ENCODE measurements at places on chromosomes 6 and 20. TPM values are rescaled to one million over a fixed set of nuclear protein-coding genes. Genes with fewer than 3 reads are reported as not detected.

DNA sequence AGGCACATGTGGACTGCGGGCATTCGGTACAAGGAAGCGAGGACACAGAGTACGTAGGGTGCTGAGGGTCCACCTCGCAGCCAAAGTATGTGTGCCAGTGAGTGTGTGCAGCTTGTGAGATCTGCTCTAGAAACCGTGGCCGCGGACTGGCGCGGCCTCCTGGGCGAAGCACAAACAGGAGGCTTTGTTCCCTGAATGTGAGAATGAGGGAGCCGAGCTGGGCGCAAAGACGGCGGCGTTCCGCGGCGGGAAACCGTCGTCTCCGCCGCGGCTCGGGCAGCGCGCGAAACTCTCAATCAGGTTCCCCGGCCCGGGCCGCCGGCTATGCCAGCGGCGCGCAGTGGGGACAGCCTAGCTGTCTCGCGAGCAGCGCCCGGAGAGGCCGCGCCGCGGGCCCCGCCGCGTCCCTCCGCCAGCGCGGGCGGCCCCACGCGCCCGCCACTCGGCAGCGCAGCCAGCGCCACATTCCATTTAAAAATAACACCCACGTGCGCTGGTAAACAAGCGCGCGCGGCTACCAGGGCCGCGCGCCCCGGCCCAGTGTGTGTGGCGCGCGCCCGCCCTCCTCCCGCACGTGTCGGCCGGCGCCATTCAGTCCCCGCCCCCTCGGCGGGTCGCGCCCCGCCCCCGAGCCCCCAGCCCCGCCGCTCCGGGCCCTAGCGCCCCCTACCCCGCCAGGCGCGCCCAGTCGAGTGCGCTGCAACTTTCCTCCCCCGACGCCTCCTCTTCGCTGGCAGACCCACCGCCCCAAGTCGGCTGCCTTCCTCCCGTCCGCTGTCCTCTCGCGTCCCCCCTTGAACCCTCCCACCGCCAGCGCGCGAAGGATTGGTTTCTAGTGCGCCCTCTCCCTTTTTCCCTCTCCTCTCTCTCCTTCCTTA, 3.0 kb upstream of the FOXO3 start:
- peaks cover 20% of the 10 kb centered on the region for H3K4me1 ChIP-seq
- peak overlapping the region; percentile 98 for H3K27ac ChIP-seq

- peak within 1 kb of the TSS; percentile 43 for H3K4me3 ChIP-seq
- peaks cover 50% of the 10 kb centered on the region for H3K27me3 ChIP-seq
- peak; percentile 84 for DNase-seq
- no peaks in the 10 kb centered on the region for H3K36me3 ChIP-seq
- no peak within 1 kb of the TSS for H3K27ac ChIP-seq
Measured at GRCh38 chr20:3071610-3072529, at the start of gene OXT. Gene OXT, plus strand, starts transcription at chr20:3071620. Its CDS starts 36 bp downstream, at chr20:3071656.

GRCh38 chr6:143539734-143540133, 28.2 kb upstream of the FUCA2 start:
- no peak for DNase-seq
- no peak overlapping the region for H3K4me3 ChIP-seq
- no peaks in the 10 kb centered on the region for H3K27me3 ChIP-seq
- H3K36me3 ChIP-seq: no peaks in the 10 kb centered on the region
- H3K4me1 ChIP-seq: peaks cover 14% of the 10 kb centered on the region

GRCh38 chr6:157668713-157669112, 154.3 kb upstream of the SNX9 start:
- H3K4me1 ChIP-seq: peaks cover 18% of the 10 kb centered on the region
- no peak overlapping the region for H3K4me3 ChIP-seq
- H3K27ac ChIP-seq: no peak overlapping the region
- peak; percentile 69 for DNase-seq
- no peaks in the 10 kb centered on the region for H3K27me3 ChIP-seq

DNA sequence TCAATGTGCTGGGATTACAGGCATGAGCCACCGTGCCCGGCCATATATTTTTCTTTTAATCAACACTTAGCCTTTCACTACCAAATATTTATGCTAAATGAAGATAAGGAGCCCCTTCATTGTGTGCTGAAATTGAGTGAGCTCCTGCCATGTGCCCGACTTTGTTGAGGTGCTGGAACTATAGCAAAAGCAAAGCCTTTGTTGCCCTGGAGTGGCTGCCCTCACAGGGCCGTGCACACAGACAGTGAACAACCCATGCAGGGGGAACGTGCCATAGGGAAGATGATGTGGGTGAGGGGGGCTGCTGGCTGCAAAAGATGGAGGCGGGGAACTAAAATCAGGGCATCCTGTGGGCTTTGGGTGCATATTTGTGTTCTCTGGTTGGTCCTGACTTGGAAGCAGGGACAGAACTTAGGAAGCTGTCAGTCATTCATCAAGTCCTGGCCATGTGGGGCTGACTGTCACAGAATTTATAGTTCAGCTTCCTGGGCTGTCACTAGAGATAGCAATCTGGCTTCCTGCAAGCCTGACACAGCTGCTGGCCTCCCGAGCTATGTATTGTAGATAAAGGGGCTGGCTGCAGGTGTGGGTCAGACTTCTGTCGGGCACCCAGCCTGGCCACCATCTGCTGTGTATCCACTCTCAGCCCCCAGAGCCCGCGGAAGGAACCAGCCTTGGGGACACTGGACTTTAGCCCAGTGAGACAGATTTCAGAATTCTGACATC, 56.8 kb upstream of the MPC1 start:
- H3K27me3 ChIP-seq: no peaks in the 10 kb centered on the region
- no peak for DNase-seq
- no peaks in the 10 kb centered on the region for H3K36me3 ChIP-seq

HAO1 gene
- polyA plus RNA-seq: not detected

DNA sequence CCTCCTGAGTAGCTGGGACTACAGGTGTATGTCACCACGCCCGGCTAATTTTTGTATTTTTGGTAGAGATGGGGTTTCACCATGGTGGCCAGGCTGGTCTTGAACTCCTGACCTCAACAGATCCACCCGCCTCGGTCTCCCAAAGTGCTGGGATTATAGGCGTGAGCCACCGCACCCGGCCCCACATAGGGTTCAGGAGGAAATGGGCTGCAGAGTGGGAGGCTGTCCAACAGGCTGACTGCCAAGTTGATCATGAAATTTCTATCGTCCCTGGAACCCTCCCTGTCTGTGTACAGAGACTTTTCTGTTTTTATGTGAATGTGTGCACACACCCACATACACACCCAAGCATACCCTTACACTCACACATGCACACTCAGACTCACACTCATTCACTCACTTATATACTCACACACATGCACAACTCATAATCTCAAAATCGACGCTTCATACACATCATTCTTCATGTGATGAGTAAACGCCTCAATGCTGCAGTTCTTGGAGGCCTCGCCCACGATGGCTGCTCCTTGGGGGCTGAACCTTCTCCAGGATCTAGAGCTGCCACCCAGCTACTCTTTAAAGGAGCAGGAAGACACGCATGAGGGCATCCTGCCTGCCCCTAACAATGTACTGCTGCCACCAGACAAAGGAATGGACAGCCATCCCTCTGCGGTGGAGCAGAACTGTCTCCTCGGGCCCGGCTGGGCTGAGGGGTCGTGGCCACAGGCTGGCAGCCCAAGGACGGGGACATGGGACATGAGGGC, 35.6 kb downstream of the SUN5 start:
- DNase-seq: no peak
- H3K4me3 ChIP-seq: no peak overlapping the region
- H3K27ac ChIP-seq: no peak overlapping the region

BCAS1 gene
- polyA plus RNA-seq: 0.82 TPM

DNA sequence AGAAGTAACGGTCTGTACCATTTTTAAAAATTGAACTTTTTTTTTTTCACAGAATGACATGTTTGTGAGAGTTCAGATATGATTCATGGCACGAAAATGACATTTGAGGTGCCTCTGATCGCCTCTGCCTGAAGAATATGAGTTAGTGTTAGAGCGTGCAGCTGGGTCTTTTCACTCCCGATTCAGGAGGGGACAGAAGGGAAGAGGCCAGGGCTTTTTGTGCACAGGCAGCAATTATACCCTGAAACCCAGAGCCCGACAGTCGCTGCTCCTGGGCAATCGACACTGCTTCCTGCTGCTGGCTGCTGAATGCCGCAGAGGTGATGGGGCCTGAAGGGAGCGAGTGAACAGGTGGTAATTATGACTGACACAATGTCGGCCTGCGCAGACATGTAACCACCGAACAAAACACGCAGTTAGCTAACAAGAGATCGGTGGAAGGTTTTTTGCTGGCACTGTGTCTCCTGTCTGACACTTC, 652.0 kb upstream of the NOX3 start:
- no peak for DNase-seq
- H3K4me1 ChIP-seq: no peaks in the 10 kb centered on the region
- no peak overlapping the region for H3K27ac ChIP-seq
- H3K4me3 ChIP-seq: no peak overlapping the region
- H3K36me3 ChIP-seq: no peaks in the 10 kb centered on the region

DNA sequence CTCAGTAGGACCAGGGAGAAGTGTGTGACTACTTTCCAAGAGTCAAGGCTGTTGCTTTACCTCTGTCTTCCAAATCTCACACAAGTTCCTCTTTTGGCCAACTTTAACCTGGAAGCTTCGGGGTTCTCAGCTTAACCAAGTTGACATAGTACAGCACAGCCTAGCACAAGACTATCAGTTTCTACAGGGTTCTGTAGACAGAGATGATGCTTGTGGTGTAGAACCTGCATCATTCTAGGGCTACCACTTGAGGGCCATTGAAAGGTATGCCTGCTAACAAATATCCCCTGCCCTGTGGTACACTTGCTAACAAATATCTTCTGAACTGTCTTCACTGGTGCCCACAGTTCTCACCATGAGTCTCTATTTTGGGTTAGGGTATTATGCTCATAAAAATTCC, 62.0 kb upstream of the MAP3K7 start:
- H3K4me3 ChIP-seq: no peak overlapping the region
- H3K27ac ChIP-seq: no peak overlapping the region
- DNase-seq: no peak
- H3K4me1 ChIP-seq: no peaks in the 10 kb centered on the region

- H3K4me1 ChIP-seq: no peaks in the 10 kb centered on the region
- no peak overlapping the region for H3K27ac ChIP-seq
- no peaks in the 10 kb centered on the region for H3K36me3 ChIP-seq
- H3K4me3 ChIP-seq: no peak overlapping the region
- H3K27me3 ChIP-seq: peaks cover 50% of the 10 kb centered on the region
Measured at GRCh38 chr6:131910219-131910589, 41.0 kb downstream of the CCN2 start.

- H3K36me3 ChIP-seq: no peaks in the 10 kb centered on the region
- H3K27ac ChIP-seq: no peak overlapping the region
- no peaks in the 10 kb centered on the region for H3K27me3 ChIP-seq
- DNase-seq: no peak
- peaks cover 13% of the 10 kb centered on the region for H3K4me1 ChIP-seq
Measured at GRCh38 chr6:83875843-83876242, 16.4 kb downstream of the CYB5R4 start.

DNA sequence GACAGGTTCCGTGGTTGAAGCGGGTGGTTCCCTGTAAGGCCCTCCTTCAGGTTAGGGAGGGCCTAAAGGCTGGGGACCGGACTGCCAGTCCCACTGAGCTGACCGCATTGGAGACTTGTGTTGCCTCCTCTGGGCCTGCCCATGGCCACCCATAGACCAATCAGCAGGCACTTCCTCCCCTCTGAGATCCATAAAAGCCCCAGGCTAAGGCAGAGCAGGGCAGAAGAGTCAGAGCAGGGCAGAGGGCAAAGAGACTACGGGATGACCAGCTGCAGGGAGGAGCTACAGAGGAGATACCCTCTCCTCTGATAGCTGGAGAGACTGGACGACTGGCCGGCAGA, 537.4 kb downstream of the TENT5A start:
- DNase-seq: no peak
- H3K4me1 ChIP-seq: no peaks in the 10 kb centered on the region
- no peak overlapping the region for H3K27ac ChIP-seq
- no peak overlapping the region for H3K4me3 ChIP-seq
- no peaks in the 10 kb centered on the region for H3K36me3 ChIP-seq

GRCh38 chr20:37311710-37312355, 22.4 kb downstream of the MANBAL start:
- H3K4me3 ChIP-seq: no peak overlapping the region
- H3K27ac ChIP-seq: no peak overlapping the region
- DNase-seq: no peak
- H3K27me3 ChIP-seq: no peaks in the 10 kb centered on the region
- peaks cover 66% of the 10 kb centered on the region for H3K36me3 ChIP-seq

TBXT gene
- not detected for polyA plus RNA-seq

- no peaks in the 10 kb centered on the region for H3K36me3 ChIP-seq
- no peaks in the 10 kb centered on the region for H3K27me3 ChIP-seq
- H3K4me3 ChIP-seq: no peak overlapping the region
- no peak for DNase-seq
Measured at GRCh38 chr6:162532283-162533008, 195.1 kb downstream of the PRKN start.

GPANK1 gene
- polyA plus RNA-seq: 22.1 TPM

DNA sequence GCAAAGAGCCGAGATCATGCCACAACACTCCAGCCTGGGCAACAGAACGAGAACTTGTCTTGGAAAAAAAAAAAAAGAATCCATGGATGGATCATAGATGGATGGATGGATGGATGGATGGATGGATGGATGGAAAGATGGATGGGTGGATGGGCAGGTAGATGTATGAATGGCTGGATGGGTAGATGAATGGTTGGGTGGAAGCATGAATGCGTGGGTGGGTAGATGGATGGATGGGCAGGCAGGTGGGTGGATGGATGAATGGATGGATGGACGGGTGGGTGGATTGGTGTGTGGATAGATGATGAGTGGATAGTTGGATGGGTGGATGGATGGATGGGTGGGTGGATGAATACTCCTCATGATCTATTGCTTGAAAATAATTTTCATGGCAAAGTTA, 1.4 kb downstream of the JPH2 start:
- H3K27me3 ChIP-seq: peaks cover 7% of the 10 kb centered on the region
- no peaks in the 10 kb centered on the region for H3K36me3 ChIP-seq
- no peak overlapping the region for H3K4me3 ChIP-seq
- no peak overlapping the region for H3K27ac ChIP-seq
- peaks cover 15% of the 10 kb centered on the region for H3K4me1 ChIP-seq

DNA sequence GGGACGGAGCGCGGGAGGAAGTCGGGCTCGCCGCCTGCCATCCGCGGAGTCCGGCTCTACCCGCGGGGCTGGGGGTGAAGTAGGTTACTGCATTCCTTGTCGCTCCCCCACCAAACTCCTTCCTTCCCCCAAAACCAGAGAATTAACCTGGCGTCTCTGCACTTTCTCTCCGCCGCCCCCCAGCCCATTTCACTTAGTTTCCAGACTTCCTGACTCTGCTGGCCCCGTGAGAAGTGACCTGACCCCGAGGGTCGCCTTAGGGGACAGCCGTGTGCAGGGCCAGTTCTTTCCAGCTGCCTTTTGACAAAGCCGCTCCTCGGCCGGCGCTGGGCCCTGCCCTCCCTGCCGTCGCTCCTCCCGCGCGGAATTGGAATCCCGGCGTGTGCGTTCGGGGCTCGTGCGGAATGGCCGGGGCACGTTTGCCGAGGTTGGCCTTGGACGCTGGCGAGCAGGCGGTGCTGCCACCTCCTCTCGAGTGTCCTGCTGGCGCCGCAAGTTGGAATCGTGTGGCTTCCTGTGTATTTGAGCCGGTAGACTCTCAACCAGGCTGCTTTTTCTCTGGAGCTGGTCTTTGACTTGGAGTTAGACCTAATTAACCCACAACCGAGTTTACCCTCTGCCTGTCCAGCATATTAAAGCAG, 650 bp downstream of the DCBLD1 start:
- peak overlapping the region; percentile 57 for H3K4me3 ChIP-seq
- H3K27me3 ChIP-seq: peaks cover 47% of the 10 kb centered on the region
- DNase-seq: peak; percentile 60
- H3K36me3 ChIP-seq: no peaks in the 10 kb centered on the region
- H3K27ac ChIP-seq: peak overlapping the region; percentile 91
- H3K4me1 ChIP-seq: peaks cover 42% of the 10 kb centered on the region

- no peaks in the 10 kb centered on the region for H3K4me1 ChIP-seq
- no peaks in the 10 kb centered on the region for H3K36me3 ChIP-seq
- H3K27me3 ChIP-seq: no peaks in the 10 kb centered on the region
- H3K27ac ChIP-seq: no peak overlapping the region
- no peak for DNase-seq
Measured at GRCh38 chr6:62516291-62517141, 230.5 kb upstream of the KHDRBS2 start.

BCAS4 gene
- polyA plus RNA-seq: 7.9 TPM

Data from left lung (tissue), 14 donors.